ENCODE measurements at places on chromosomes 3 and 15.

DNA sequence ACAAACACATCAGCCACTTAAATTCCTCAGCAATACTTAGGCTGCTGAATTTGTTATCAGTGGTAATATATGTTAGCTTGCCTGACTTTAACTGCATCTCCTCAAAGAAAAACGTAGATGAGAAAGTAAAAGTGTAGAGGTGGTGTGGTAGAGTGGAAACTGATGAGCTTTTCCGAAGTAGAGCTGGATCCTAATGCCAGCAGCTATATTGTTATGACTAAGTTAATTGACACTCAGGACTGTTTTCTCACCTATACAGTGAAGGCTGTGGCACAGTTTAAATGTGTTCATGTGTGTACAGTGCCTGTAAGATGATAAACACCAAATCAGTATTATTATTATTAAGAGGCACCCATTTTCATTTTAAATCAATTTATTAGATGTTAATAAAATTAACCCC lies 174.9 kb downstream of the TNIK start:
- no peak for DNase-seq

DNA sequence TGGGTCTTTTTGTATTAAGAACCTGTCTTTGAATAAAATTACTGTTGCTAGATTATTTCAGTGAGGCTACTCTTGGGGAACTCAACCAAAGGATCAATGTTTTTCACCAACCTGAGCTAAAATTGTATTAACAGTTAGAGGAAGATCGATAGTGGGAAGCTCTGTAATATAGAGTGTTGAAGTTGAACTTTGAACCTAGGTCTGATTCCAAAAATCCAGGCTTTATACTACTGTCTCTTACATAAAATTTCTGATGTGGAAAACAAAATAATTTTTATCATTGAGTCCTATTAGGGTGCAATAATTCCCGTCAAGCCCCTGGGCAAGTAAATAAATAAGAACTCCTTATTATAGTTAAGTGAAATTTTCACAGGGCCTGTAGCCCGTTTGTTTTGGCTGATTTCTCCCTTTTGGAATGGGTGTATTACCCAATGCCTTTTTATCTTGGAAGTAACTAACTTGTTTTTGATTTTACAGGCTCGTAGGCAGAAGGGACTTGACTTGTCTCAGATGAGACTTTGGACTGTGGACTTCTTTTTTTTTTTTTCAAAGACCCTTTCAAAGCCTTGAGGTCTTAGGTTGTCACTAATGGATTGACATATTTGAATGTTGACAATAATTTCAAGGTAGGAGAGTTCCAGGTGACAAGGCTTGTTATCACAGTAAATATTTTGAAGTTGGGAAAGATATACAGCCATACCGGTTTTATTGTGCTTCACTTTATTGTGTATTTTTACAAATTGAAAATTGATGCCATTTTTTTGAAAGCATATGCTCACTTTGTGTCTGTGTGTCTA lies 276.1 kb downstream of the NFKBIZ start:
- DNase-seq, result no peak

DNA sequence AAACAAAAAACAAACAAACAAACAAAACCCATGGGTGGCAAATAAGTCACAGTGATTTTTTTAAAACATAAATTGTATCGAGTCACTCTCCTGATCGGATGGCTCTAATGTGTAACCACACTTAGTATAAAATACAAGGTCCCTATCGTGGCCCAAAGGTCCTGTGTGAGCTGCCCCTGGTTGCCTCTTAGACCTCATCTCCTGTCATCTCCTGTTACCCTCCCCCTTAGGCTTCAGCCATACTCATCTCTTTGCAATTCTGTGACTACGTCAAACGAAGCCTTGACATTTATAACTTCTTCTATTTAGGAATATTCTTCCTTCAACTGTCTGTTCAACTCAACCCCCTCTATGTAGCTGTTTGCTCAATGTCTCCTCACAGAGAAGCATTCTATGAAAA lies 43.9 kb upstream of the TTBK2 start:
- DNase-seq, result no peak

- no peak for DNase-seq
These were observed 475.4 kb upstream of the CNTN3 start for GRCh38 chr3:75089841-75090240.

- no peak for DNase-seq
These were observed 123.6 kb upstream of the GALNT15 start for GRCh38 chr3:16050641-16051467.

GRCh38 chr15:70098461-70099166 lies 897 bp upstream of the TLE3 start:
- DNase-seq, result peak; percentile 13

DNA sequence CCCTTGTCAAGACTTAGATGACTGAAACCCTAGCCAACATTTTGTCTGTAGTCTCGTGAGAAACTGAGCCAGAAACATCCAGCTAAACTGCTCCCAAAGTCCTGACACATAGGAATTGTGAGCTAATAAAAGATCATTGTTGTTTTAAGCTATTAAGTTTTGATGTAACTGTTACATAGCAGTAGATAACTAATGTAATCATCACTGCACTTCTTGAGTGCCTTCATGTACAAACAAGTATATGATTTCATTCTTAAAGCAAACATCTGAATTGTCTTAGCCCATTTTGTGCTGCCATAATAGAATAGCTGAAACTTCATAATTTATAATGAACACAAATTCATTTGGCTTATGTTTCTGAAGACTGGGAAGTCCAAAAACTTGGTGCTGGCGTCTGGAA lies 87.3 kb downstream of the NSUN3 start:
- no peak for DNase-seq

Data from CD4-positive, alpha-beta T cell treated with Interferon gamma for 1 hour (primary cell).